GM12878 (cell line): ENCODE measurements at places on chromosomes 5 and 9. TPM values are rescaled to one million over a fixed set of nuclear protein-coding genes. Genes with fewer than 3 reads are reported as not detected.
A peak's percentile ranks its signal among the peaks of the same experiment; 100 is the strongest.

DNA sequence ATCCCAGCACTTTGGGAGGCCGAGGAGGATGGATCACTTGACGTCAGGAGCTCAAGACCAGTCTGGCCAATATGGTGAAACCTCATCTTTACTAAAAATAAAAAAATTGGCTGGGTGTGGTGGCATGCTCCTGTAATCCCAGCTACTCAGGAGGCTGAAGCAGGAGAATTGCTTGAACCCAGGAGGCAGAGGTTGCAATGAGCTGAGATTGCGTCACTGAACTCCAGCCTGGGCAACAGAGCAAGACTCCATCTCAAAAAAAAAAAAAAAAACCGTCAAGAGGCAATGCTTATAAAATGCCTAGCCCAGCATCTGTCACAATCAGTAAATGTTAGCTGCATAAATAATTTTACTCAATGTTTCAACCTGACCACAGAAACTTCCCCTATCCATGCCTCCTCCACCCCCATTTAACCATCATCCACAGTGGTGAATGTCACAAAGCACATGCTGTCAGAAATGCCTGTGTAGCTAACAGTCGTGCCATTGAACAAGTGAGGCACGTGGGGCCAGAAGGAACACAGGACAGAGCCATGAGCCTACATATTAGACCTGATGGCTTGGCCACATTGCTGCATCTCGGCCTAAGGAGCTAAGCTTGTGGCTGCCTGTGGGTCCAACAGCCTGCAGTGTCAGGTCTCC, 16.8 kb upstream of the TCOF1 start:
- DNase-seq: no peak

DNA sequence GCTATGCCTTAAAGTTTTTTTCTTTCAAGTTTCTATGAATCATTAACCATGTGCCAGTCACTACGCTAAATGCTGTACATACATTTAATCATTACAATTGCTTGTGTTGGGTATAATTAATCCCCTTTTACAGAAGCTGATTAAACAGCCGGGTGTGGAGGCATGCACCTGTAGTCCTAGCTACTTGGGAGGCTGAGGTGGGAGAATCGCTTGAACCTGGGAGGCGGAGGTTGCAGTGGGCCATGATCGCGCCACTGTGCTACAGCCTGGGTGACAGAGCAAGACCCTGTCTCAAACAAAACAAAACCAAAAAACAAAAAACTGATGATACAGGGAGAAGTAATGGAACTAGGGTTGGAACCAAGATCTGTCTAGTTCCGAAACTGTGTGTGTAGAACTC, 1.2 kb upstream of the UBE2R2 start:
- DNase-seq: no peak

GRCh38 chr9:92525306-92525705, 10.5 kb downstream of the ECM2 start:
- no peak for DNase-seq

GRCh38 chr5:154196955-154197652, 6.6 kb downstream of the GALNT10 start:
- DNase-seq: no peak

GRCh38 chr9:19759066-19759465, 29.8 kb downstream of the SLC24A2 start:
- DNase-seq: no peak

- no peak for DNase-seq
Measured at GRCh38 chr5:3282841-3283240, 312.8 kb upstream of the IRX1 start.

Gene AP3S1
- 103 and 119 TPM in 2 replicates for polyA plus RNA-seq

GRCh38 chr5:81393430-81393782, 528 bp downstream of the ACOT12 start:
- no peak for DNase-seq

- no peak for DNase-seq
Measured at GRCh38 chr9:21070171-21070571, 7.6 kb downstream of the IFNB1 start.

DNA sequence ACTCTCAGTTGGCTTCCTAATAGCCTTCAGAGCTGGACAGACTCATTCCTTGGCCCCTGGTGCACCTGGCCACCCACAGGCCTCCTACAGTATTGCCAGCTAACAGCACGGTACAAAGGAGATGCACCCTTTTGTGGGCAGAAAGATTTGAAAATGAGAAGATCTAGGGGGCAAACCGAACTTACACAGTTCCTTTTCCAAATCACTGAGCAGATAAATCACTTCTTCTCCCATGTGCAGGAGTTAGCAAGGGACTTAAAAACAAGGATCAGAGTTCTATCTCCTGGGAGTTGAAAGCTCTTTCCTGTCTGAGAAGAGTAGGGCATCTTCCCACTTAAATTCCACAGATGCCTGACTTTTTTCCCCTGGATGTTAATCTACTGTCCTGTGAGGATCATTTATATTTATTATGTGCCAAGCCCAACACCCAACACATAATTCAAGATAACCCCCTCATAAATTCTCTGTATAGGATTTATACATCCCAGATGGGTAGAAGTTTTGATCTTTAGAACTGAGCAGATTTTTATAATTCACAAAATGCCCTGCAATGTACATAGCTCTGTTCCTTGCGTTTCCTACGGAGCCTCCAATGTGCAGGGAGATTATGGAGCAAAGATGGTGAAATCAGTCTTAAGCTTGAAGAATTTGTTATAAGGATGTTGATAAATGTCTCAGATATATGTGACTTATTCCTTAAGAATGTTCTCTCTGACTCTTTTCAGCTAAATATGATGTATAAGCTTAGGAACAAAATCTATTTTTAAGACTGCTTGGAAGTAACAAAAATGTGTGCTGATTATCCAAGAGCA, 207.2 kb upstream of the DAPK1 start:
- DNase-seq: no peak

Gene COL5A1
- polyA plus RNA-seq: 0.13 and 0.22 TPM in 2 replicates

Gene ZNF608
- polyA plus RNA-seq: 0.23 and 0.37 TPM in 2 replicates

DNA sequence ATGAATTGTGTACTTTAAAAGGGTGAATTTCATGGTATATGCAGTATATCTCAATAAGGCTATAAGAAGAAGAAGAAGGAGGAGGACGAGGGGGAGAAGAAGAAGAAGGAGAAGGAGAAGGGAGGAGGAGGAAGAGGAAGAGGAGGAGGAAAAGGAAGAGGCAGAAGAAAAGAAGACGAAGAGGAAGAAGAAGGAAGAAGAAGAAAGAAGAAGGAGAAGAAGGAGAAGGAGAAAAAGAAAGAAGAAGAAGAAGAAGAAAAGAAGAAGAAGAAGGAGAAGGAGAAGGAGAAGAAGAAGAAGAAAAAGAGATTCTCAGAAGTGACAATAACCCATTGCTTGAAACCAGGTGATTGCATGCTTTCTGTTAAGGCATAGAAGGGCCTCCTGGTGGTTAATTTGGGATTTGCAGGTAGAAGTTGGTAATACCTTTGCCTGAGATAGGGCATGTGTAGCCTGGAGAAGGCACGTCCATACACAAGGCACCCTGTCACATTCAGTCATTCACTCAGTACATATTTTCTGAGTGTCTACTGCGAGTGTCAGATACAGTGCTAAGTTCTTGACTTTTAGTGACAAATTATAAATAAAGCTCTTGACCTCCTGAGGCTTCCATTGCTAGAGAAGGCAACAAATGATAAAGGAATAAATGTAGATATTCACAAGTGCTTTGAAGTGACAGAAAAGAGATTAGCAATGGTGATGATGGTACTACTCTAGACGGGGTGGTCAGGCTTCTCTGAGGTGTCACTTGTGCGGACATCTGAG, 231.3 kb downstream of the NPR3 start:
- no peak for DNase-seq

- DNase-seq: no peak
Measured at GRCh38 chr5:39475881-39476842, 51.4 kb upstream of the DAB2 start.

- no peak for DNase-seq
Measured at GRCh38 chr9:13823026-13823425, 490.9 kb downstream of the NFIB start.

DNA sequence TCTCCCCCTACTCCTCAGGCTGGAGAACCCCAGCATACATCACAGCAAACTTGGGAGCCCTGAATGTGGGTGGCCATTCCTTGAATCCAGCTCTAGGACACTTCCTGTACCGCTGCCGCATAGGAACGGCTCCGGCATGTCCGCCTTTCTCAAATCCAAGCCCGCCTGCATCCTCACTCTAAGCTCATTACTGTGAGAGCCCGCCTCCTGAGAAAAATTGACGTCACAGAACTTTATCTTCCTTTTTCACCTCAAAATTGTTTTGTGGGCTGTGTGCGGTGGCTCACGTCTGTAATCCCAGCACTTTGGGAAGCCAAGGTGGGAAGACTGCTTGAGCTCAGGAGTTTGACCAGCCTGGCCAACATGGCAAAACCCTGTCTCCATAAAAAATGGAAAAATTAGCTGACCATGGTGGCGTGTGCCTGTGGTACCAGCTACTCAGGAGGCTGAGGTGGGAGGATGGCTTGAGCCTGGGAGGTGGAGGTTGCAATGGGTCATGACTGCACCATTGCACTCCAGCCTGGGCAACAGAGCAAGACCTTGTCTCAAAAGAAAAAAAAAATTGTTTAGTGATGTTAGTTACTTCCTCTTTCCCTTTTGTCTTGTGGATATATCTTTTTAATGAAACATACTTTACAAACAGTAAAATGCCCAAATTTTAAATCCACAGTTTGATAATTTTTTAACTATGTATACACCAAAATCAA, 22.8 kb downstream of the RNF44 start:
- DNase-seq: no peak

Gene PKD2L2
- 0.40 and 0.74 TPM in 2 replicates for polyA plus RNA-seq

- DNase-seq: no peak
Measured at GRCh38 chr5:168128111-168128510, 163.3 kb upstream of the WWC1 start.

- no peak for DNase-seq
Measured at GRCh38 chr5:87151547-87151946, 116.1 kb upstream of the RASA1 start.

Gene CNTRL
- 32.9 and 37.3 TPM in 2 replicates for polyA plus RNA-seq

Gene TAF1L
- not detected in 2 replicates for polyA plus RNA-seq

Gene NRG2
- 3.2 and 3.7 TPM in 2 replicates for polyA plus RNA-seq

DNA sequence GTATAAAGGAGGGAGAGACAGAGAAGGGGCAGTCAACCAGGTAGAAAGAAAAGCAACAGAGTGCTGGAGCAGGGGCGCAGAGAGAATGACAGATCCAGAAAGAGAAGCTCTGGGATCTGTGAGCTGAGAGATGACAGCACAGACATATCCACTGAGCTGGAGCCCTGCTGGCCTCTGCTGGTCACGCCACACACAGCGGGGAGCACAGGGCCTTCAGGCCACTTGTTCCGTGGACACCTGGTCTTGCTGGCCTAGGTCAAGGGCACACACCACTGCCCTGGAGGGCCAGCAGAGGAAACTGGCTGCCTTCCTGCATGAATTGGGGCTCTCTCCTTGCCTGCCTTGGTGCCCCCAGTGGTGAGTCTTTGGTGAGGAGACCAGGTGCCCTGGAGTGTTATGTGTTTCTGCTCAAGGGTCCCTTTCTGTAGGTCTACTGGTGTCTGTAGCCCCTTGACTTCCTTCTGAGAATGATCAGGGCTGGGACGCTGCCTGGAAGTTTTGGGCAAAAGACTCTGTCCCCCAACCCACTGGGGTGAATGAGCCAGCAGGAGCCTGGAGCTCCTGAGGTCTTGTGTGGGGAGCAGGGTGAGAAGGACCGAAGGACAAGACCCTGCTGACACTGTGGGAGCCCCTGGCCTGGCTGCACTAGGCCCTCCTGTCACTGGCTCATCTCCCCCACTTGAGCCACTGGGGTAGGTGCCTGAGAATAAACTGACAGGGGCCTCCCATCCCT, 59.2 kb upstream of the ADAMTS2 start:
- no peak for DNase-seq

GRCh38 chr9:87336914-87337333, 160.7 kb upstream of the DAPK1 start:
- peak; percentile 13 for DNase-seq

Gene KDM3B
- 13.8 and 13.9 TPM in 2 replicates for polyA plus RNA-seq

GRCh38 chr9:68585034-68585761, 44.5 kb upstream of the TMEM252 start:
- DNase-seq: no peak

GRCh38 chr9:89953824-89954615, 349.2 kb downstream of the GADD45G start:
- no peak for DNase-seq

DNA sequence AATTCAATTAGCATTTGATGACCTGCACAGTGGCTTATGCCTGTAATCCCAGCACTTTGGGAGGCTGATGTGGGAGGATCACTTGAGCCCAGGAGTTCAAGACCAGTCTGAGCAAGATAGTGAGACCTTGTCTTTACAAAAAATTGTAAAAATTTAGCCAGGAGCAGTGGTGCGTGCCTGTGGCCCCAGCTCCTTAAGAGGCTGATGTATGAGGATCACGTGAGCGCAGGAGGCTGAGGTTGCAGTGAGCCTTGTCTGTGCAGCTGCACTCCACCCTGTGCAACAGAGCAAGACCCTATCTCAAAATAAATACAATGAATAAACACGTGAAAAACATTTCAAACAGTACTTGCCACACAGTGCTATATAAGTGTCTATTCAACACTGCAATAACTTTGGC, 4.2 kb downstream of the ABCA1 start:
- no peak for DNase-seq

GRCh38 chr5:66174338-66174737, 30.2 kb downstream of the SREK1 start:
- DNase-seq: no peak

Gene SPATA31D4
- not detected in 2 replicates for polyA plus RNA-seq

DNA sequence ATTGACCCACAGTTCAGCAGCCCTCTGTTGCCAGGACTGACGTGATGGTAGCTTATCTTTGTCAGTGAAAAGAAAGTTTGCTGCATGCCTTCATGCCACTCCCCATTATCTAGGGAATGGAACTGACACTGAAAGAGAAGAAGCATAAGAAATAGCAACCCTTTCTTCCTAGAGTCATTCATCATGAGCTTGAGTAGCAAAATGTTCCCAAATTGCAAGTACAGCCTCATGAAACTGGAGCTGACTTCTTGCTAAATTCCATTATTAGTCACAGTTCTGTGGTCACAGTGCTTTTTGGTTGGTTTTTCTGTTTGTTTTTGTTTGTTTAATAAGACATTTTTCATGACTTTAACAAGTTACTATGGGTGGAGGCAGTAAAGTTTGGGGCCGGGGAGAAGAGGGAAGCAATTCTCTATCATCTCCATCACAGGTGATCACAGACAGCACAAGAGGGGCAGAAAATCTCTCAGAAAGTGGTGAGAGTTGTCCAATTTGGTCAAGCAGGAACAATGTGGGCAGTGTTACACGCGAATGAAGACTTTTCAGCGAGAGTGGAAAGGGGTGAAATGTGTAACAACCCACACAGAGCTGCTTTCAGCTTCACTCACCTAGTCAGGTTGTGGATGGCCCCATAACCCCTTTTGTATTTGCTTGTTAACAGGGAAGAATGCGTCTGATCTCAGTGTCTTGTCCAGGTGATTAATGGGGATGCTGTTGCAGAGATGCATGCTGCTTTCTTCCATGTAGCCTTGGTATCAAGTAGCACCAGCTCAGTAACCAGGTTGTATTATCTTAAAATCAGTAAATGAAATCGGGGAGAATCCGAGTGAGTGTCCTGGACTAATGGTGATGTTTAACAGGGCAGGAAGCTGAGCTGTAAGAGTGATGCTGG, 440.4 kb downstream of the DMRT2 start:
- DNase-seq: peak; percentile 35

Gene FOXD4L4
- not detected in 2 replicates for polyA plus RNA-seq

DNA sequence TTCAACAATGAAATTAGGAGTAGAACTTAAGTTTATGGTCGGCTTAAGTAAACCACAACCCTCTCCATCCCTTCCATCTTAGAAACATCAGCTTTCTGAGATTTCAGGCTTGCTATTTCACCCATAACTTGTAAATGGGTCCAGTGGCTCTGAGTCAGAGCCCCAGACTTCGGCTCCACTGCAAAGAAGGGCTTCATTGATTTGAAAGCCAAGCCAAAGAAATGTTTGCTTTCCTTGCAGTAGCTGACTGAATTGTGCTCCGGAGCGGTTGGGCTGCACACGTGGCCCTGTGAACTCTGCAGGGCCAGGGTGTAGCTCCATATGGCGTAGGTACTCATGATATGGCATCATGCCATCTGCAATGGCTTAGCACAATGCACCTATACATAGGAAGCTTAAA, 57.0 kb downstream of the NREP start:
- no peak for DNase-seq
